ENCODE measurements at places on chromosomes 2 and 18.
A peak's percentile ranks its signal among the peaks of the same experiment; 100 is the strongest.

DNA sequence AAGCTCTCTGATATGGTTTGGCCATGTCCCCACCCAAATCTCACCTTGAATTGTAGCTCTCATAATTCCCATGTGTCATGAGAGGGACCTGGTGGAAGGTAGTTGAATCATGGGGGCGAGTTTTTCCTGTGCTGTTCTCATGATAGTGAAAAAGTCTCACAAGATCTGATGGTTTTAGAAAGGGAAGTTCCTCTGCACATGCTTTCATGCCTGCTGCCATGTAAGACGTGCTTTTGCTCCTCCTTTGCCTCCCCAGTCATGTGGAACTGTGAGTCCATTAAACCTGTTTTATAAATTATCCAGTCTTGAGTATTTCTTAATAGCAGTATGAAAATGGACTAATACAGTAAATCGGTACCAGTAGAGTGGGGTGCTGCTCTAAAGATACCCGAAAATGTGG is 34.9 kb downstream of the LTBP1 start:
- ATAC-seq, result no peak

- peak; percentile 16 for ATAC-seq
Measured at GRCh38 chr2:168730344-168730743, 72.1 kb upstream of the NOSTRIN start.

GRCh38 chr2:237737196-237737865 is 61.2 kb upstream of the RBM44 start:
- ATAC-seq, result no peak

DNA sequence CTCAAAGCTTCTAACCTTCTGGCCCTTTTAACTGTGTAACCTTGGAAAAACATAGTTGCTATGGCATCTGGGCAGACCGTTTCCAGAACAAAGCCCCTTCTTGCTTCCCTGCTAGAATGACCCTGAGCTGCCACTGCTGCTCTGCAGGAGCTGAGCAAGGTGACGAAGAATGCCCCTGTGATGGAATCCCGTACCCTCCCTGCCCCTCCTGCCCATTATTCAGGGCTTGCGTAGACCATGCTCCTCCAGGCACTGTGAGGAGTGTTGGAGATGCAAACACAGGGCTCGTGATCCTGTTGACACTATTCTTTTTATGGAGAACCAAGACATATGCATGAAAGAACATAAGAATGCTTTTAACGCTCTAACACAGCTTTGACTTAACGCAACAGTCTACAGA is 191.1 kb downstream of the CDH2 start:
- peak; percentile 48 for ATAC-seq

DNA sequence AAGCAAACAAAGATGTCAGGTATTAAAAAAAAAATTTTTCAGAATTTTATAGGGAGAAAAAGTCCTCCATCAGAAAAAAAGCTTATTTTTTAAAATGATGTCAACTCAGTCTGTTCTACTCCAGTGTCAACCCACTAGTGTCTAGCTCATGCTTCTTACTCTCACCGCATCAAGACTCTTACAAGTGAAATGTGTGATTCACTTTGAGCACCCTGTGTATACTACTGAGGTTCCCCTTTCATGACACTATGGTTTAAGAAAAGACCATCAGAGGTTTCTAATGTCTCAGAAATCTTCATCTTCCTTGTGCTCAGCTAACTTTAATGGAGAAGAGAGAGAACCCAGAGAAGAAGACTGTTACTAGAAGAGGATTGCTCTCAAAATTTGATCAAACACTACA is 43.4 kb downstream of the FEZ2 start:
- no peak for ATAC-seq
